Daoy (cell line): ENCODE measurements at places on chromosomes 11 and 22. TPM values are rescaled to one million over a fixed set of nuclear protein-coding genes. Genes with fewer than 3 reads are reported as not detected.
A peak's percentile ranks its signal among the peaks of the same experiment; 100 is the strongest.

Gene ZDHHC5
- 27.7 and 28.0 TPM in 2 replicates for total RNA-seq

DNA sequence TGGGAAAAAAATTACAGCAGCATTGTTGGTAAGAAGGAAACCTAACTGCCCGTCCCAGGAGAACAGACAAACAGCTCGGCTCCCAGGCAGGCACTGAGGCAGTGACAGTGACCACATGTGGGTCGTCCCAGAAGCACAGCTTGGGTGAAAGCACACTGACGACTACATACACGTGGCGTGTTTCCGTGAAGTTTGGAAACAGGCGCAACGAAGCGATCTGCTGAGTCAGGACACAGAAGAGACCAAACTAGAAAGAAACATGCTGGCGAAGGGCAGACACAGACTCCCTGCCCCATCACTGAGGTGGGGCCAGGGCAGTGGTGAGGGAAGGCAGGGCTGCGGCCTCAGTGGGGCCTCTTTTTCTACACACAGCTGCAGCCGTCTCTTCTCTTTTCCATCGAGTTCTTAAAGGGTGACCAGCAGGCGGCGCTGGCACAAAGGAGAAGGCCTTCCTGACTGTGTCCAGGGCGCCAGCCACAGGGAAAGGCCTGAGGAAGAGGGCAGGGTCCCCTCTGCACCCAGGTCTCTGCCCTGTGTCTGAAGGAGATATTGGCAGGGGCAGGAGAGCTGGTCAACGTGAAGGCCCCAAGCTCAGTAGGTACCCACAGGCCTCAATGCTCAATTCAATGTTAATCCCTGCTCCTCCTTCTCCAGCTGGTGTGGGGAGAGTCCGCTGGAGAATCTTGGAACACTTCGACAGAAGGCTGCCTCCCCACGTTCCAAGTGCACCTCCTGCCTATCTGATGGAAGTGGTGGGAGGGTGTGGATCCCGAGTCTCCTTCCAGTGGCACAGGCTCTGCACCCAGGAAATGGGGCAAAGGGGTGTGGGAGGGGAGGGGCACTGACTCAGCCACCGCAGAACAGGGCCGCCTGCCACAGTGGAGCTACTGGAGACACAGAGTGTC is 19.9 kb downstream of the CARS1 start:
- DNase-seq: peak; percentile 72

DNA sequence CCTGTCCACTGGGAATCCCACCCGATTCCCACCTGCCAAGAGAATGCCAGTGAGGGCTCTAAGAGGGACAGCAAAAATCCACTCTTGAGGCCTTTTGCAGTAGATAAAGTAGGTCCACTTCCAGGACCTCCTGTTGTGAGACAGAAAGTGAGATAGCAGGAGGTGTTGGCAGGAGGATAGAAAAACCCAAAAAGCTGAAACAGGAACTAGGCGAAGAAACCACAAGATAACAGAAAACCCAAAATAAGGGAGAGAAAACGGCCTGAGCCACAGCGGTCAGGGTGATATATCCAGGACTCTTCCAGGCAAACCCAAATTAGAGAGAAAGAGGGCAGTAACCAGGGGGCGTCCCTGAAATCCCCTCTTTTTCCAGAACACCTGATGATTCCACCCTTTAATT is 79.7 kb upstream of the LINC01488 start:
- DNase-seq: no peak

DNA sequence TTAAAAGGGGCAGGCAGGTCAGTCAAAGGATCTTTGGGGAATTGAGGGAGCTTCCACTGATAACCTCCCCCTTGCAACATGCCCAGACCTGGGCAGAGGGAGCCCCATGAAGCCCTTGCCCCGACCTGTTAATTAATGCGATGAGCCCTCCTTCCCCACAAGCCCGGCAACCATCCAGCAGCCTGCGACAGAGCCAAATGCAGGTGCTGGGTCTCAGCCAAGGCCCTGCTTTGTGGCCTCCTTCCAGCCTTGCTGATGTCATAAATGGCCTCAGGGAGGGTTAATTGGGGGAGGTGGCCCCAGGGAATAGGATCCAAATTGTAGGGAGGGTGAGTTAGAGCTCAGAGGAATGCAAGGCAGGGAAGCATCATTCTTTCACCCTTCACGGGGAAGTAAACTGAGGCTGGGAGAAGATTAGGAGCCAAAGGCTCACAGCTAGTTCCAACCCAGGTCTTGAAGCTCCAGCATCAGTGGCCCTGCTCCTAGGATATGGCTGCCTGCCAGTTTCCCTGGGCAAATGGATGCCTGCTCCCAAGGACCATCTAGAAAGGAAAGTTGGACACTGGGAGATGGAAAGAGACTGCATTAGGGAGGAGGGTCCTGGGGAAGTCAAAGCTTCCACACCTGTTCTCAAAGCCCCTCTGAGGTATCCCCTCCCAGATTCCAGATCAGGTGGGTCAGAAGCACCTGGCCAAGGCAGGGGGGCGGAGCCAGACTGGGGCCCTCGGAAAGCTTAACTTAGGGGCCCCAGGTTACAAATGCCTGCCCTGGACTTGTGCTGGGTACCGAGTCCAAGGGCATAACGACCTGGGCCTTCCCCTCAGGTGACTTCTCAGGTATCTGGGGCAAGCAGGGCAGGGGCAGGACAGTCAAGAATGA is 34.1 kb downstream of the LMO1 start:
- DNase-seq: peak; percentile 58

DNA sequence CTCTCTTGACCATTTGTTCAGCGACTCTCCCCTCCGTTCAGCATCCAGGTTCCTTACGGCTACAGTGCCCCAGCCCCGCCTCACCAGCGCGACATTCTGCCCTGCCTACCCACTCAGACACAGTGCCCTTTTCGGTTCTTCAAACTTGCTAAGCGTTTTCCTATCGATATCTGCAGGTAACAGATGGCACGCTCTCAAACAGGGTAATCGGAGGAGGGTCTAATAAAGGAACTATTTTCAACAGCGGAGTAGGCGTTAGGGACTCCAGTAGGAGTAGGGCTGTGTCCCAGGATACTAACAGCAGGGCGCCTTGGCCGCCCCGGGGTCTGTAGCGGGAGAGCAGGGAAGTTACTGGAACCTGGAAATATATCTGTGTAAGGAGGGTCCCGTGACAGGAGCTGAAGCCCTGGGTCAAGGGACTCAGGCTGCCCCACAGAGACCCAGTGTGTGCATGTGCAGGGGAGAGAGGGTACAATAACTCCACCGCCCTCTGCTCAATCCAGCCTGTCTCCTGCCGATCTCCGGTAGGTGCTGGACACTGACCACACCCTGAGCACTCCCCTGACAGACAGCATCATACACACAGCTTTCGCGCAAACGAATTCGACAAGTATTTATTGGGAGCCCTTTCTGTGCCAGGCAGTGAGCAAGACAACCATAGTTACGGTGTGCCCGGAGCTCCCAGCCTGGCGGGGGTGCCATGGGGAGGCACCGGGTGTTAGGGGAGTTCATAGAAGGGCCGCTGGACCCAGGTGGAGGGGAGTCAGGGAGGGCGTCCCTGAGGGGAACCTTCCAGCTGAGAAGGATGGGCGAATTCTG is 2.1 kb downstream of the KLHL35 start:
- no peak for DNase-seq

DNA sequence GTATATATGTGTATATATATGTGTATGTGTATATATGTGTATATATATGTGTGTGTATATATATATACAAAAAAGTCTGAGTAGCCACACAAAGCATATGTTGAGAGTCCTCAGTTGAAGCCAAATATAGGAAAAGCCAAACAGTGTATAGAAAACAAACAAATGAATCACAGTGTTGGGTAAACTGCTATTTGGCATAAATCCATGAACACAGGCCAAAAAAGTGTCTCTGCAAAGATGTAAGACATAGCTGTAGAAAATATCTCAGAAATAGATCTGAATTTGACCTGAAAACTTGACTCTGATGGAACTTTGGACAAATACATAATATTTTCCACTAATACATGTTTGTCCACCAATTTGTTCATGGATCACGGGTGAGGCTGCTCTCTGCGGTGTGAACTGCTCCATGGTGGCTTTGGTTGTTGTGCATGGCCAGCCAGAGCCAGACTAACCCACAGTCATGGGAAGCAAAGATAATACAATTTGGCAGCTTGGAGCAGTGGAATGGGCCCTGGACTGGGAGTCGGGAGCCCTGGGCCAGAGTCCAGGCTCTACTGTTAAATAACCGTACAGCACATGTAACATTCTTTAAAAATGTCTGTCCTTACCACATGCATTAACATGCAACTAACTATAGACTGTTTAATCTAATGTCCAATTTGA is 76.9 kb upstream of the EED start:
- no peak for DNase-seq

Gene UBQLNL
- not detected in 2 replicates for total RNA-seq

- no peak for DNase-seq
Measured at GRCh38 chr22:35384527-35384926, 3.6 kb downstream of the HMOX1 start.

DNA sequence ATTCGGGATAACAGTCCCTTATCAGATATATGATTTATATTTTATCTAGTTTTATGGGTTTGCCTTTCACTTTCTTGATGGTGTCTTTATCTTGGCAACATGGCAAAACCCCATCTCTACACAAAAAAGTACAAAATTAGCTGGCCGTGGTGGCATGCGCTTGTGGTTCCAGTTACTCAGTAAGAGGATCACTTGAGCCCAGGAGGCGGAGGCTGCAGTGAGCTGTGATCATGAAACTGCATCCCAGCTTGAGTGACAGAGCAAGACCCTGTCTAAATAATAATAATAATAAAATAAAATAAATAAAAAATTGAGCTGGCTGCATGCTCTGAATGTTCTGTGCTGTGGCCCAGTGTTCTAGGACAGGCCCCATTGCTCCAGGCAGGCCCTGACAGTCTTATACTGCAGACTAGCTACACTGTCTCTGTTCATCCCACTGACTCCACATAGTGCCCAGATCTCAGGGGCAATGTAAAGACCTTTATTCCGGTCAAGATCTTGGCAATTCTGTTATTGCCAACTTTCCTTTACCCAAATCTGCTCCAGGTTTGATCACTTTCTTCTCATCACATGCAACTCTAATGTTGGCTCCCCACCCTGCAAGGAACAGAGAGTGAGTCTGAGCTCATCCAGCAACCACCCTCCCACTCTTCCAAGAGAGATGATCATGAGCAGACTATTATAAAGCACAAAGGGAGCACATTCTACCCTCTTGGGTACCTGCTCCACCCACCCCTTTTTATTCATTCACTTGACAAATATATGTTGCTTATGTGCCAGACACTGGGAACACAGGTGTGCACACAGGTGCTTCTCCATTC is 8.8 kb downstream of the HSPA8 start:
- DNase-seq: no peak

GRCh38 chr11:86180851-86181250 is 63.7 kb upstream of the EED start:
- DNase-seq: no peak

DNA sequence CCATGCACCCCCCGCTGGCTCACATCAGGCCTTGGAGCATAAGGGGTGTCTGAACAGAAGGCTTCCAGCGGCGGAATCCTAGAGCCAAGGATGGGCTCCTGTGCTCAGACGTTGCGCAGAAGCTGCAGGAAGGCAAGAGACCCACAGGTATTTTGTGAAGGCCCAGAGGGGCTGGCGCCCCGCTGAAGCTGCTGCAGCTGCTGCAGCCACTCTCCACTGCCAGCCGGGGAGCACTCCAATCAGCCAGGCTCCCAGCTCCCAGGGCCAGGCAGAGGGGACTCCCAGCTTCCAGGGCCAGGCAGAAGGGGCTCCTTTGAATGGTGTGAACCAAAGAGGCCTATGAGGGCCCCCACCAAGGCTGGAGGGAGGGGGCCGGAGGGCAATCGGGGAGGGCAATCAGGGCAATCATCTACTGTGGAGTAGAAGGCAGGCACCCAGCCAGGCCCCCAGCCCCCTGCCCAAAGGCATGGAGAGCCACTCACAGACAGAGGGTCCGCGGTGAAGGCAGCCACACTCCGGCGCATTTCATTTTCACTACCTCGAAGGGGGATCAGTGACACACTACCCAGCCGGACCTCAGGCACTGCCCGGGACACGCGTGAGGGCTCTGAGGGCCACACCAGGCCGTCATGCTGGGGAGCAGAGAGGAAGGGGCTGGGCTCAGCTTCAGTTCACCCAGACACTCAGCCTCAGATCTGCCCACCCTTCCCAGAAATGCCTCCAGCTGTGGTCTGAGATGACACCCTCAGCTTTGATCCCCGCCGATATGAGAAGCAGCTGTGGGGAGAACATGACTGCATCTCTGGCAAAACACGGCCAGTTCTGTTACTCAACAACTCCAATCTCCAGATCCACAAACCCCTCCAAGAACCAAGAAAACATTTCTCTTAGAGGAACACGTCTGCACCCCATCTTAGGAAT is 11.6 kb upstream of the PDE2A start:
- no peak for DNase-seq
